ENCODE measurements at places on chromosomes 13 and 19. TPM values are rescaled to one million over a fixed set of nuclear protein-coding genes. Genes with fewer than 3 reads are reported as not detected.

DNA sequence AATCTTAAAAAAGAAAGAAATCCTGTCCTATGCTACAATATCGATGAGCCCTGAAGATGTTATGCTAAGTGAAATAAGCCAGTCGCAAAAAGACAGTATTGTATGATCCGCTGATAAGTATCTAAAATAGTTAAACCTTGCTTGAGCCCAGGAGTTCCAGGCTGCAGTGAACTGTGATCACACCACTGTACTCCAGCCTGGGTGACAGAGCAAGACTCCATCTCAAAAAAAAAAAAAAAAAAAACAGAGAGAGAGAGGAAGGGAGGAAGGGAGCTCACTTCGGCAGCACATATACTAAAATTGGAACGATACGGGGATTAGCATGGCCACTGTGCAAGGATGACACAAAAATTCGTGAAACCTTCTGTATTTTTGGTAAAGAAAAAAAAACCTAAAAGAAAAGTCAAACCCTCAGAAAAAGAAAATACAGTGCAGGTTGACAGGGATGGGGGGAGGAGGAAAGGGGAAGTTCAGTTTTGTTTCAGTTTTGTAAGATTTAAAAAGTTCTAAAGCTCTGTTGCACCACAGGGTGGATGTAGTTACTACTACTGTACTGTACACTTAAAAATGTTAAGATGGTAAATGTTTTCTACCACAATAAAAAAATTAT, 8.4 kb downstream of the CLASRP start:
- H3K27me3 ChIP-seq: no peaks in the 10 kb centered on the region
- peaks cover 50% of the 10 kb centered on the region for H3K36me3 ChIP-seq
- no peak overlapping the region for H3K27ac ChIP-seq

- no peaks in the 10 kb centered on the region for H3K4me1 ChIP-seq
- no peak for DNase-seq
- H3K27me3 ChIP-seq: no peaks in the 10 kb centered on the region
These were observed 10.6 kb downstream of the TFDP1 start for GRCh38 chr13:113595131-113595530.

GRCh38 chr13:44815623-44816022, 173.6 kb downstream of the NUFIP1 start:
- no peak for DNase-seq
- H3K27ac ChIP-seq: no peak overlapping the region
- no peaks in the 10 kb centered on the region for H3K27me3 ChIP-seq
- no peak overlapping the region for H3K4me3 ChIP-seq
- H3K36me3 ChIP-seq: no peaks in the 10 kb centered on the region

- H3K27ac ChIP-seq: no peak overlapping the region
- no peaks in the 10 kb centered on the region for H3K36me3 ChIP-seq
- no peak for DNase-seq
- no peak overlapping the region for H3K4me3 ChIP-seq
- H3K4me1 ChIP-seq: no peaks in the 10 kb centered on the region
- H3K27me3 ChIP-seq: peaks cover 8% of the 10 kb centered on the region
These were observed 139.6 kb downstream of the CACNA1A start for GRCh38 chr19:13366529-13367143.

DNA sequence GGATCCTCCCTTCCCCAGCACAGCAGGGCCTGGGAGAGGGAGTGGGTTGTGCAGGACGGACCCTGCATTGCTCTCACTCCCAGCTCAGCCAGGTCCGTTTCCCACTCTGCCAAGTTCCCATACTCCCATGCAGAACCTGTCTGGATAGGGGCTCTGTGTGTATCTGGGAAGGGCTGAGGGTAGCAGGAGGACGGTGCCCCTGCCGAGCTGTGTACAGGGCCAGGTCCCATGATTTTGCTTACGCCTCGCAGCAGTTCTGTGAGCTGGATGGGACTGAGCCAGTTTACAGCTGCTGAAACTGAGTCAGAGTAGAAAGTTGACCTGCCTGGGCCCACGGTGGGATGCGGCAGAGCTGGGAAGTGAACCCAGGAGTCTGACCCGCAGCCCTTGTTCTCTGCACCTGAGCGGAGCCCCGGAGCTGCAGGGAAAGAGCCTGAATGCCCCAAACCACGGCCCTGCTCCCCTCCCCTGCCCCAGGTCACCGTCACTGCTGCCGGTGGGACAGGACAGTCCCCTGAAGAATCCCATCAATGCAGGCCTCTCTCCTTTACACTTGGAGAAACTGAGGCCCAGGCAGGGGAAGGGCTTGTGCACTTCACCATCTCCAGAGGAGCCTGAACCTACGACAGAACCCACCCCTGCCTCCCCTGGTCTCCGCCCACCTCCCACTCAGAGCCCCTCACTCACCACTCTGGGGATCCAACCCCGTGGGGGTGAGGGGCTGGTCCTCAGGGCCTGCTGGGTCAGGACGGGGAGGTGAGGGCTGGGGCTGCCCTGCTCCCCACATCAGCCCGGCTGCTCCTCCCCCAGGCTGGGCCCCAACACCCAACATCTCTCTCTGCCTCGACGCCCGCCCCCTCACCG, 3.5 kb downstream of the LILRB5 start:
- no peaks in the 10 kb centered on the region for H3K36me3 ChIP-seq
- no peaks in the 10 kb centered on the region for H3K4me1 ChIP-seq
- no peak for DNase-seq
- H3K27ac ChIP-seq: no peak overlapping the region
- H3K27me3 ChIP-seq: no peaks in the 10 kb centered on the region
- H3K4me3 ChIP-seq: no peak overlapping the region

KLK6 gene
- total RNA-seq: not detected

Data from CD4-positive, alpha-beta T cell (primary cell).